AG04449 (cell line): ENCODE measurements at places on chromosomes 4 and X.

DNA sequence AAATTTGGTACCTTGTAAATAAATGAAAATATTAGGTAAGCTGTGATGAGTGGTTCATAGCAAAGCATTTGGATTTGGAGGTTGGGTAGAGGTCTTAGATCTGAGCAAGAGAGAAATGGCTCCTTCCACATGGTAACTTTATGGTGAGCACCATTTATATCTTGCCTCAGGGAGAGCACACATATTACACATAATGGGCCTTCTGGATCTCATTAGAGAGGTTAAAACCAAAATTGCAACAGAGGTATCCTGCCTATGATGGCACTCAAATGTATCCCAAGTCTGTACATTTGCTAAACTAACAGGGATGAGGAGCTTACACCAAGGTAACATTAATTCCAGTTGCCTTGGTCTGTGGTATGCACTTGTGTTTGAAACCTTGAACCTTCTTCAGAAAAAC lies 87.1 kb upstream of the PUDP start:
- DNase-seq: no peak

- DNase-seq: no peak
Measured at GRCh38 chr4:141635736-141636081, 674 bp upstream of the IL15 start.

DNA sequence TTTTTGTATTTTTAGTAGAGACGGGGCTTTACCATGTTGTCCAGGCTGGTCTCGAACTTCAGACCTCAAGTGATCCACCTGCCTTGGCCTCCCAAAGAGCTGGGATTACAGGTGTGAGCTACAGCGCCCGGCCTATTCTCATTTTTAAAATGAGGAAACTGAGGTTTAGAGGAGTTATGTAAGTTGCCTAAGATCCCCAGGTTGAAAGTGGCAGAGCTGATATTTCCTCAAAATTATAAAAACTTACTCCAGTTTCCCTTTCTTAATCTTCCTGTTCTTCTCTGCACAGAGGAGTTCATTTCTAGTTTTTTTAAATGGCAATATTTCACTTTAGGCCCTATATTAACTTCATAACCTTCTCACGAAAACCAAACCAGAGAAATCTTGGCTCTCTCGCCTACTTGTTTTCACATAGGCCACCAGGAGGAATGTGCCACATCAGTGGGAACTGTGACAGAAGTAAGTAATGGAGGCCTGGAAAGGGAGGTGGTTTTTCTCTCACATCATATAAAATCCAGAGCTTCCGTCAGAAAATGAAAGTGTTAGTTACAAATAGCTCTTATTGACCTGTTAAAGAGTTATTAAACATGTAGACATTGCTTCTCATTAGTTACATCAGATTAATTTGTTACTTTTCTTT lies 16.1 kb upstream of the RS1 start:
- DNase-seq: no peak

DNA sequence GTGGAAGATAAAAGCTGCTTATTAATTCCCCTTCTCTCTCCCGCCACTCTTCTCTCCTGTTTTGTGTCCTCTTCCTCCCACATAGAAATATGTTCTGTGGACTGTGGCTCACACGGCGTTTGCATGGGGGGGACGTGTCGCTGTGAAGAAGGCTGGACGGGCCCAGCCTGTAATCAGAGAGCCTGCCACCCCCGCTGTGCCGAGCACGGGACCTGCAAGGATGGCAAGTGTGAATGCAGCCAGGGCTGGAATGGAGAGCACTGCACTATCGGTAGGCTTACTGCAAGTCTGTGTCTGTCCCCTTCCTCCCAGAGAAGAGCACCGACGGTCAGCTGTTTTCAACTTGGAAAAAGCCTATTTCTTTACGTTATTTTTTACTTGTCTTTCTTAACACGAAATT lies 229.1 kb downstream of the DCTD start:
- no peak for DNase-seq

DNA sequence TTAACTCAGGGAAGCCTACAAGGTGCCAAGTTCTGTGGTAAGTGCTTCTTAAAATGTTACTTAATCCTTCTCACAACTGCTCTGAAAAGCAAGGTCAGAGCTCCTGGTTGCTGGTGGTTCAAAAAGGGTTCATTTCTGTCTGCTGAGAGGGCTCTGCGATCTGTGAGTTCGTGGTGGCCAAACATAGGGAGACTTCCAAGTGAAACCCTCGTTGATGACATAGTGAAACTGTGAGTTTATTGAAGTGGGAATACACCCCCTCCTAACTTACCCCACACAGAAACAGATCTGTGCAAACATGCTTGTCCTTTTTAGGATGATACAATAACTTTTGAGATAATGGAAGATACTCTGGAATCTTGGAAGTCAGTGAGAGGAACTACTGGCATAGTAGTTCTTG lies 164.8 kb upstream of the PGRMC2 start:
- no peak for DNase-seq

DNA sequence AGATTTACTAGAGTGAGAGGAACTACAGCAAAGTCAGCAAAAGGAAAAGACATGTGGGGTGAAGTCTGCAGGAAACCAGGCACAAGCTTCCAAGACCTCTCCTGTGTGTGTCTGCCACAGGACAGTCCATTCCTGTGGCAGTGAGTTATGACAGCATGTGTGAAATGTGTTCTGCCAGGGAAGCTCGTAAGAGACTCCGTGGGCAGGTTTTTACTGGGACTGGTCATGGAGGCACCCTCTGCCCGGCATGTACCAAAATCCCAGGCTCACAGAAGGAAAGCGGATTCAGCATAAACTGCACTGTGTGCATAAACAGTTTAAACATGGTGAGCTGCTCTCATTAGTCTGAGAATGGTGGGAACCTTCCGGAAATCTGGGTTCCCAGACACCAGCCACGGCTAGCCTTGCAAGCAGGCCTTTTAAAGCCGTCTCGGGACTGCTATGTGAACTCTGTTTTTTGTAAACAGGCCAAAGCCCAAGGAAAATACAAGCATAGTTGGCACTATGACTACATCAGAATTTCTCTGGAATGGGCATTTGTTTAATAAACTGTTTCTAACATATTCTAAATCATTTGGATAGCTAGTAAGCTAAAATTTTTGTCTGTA lies 288.5 kb downstream of the TENM3 start:
- DNase-seq: no peak

- no peak for DNase-seq
Measured at GRCh38 chr4:117284736-117285135, 199.4 kb upstream of the TRAM1L1 start.

DNA sequence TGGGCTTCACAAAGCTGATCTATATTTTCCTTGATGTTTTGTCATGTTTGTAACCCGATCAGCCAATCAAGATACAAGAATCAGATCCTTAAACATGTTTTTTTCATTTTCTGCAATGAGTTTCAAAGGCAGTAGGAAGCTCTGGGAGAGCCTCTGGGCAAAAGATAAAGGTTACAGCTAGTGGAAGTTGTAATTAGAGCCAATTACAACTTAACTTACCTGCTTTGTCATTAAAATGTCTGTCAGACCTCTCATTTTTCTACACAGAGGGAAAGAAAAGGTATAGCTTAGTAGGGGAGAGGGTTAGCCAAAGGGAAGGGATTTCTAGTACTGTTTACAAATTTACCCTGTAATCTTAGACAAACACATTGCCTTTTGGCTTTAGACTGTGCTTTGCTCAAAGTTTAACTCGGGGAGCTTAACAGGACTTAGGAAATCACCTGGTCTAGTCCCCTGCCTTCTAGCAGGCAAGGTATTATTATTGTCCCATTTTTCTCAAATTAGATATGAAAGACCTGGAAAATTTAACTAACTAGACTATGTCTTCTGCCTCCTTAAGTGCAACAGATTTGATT lies 55.8 kb downstream of the FGF16 start:
- DNase-seq: no peak

GRCh38 chr4:187666697-187667494 lies 328.7 kb upstream of the ZFP42 start:
- no peak for DNase-seq

DNA sequence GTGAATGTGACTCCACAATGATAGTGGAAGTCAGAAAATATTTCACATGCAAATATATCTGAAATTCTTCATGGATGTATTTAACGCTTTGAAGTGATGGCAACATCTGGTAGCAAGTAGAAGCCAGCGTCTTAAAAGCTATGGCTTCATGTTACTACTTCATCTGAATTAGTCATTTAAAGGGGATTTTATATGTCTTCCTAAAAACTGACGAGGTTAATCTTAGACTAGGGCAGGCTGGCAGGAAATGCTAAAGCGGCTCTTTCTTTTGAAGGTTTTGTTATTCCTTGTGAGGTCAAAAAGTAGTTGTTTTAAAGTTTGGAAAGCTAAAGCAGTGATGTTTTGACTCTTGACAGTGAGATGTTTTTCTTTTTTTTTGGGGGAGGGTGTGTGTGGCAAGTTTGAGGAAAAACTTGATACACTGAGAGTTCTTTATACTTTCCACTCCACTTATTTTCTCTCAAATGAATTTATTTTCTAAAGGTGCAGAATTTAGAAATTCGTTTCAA lies 22.6 kb downstream of the PLS3 start:
- DNase-seq: no peak
